Gastrocnemius medialis (tissue), 4 donors: ENCODE measurements at places on chromosomes 5 and 9. TPM values are rescaled to one million over a fixed set of nuclear protein-coding genes. Genes with fewer than 3 reads are reported as not detected.
A peak's percentile ranks its signal among the peaks of the same experiment; 100 is the strongest.

- DNase-seq: no peak
Measured at GRCh38 chr5:130689831-130690230, 475.2 kb downstream of the HINT1 start.

- no peak for DNase-seq
Measured at GRCh38 chr5:13278148-13278547, 666.3 kb downstream of the DNAH5 start.

DNA sequence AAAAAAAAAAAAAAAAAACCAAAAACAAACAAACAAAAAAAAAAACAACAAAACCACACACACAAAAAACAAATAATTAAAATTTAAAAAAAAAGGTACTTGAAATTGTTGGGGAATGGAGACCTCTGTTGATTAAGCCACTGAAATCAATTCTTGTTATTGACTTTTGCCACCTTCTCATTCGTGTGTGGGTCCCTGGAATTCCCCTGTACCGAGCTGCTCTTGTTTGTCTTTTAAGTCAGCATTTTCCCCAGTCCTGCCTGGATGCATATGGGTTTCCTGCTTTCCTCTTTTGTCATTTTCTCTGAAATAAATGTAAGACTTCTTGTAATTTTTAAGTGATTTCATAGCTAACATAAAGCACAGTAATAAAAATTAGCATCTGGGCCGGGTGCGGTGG lies 45.5 kb downstream of the GPBP1 start:
- DNase-seq: no peak

GRCh38 chr9:79257228-79257781 lies 314.5 kb upstream of the TLE4 start:
- DNase-seq: no peak

DNA sequence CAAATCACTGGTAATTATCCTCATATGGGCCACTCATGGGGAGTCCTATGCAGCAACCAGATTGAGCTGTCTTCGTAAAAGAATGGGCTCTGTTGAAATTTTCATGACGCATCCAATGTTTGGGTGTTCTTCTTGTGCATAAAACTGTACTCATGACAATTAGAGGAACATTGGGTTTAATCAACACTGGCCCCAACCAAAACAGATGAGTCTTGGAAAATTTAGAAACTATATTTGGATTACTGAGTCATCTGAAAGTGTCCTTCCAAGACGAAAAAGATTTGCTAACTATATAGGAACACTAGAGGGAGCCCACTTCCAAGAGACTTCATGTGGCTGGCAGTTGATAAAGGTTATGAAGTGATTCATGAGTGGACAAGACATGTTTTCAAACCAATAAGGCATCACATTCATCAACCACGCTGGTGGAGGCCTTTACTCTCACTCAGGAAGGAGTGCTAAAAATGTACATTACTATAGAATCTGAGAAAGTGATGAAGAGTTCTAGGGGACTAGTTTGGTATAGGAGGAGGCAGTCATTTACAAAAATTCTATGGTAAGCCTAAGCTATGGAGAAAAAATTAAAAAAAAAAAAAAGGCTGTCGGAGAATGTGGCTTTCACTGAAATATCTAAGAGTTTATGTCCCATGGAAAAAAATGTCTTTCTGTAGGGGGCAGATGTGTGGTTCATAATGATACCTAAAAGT lies 313.5 kb downstream of the PRDM9 start:
- no peak for DNase-seq

The SV2C gene
- not detected for total RNA-seq

- no peak for DNase-seq
Measured at GRCh38 chr5:54760182-54760935, 225.0 kb downstream of the ESM1 start.

The BARHL1 gene
- total RNA-seq: not detected

The LRRC19 gene
- not detected for total RNA-seq

- DNase-seq: peak; percentile 81
Measured at GRCh38 chr5:41835645-41836044, 34.6 kb downstream of the OXCT1 start.

- DNase-seq: no peak
Measured at GRCh38 chr5:72202331-72202825, 95.1 kb downstream of the MAP1B start.

DNA sequence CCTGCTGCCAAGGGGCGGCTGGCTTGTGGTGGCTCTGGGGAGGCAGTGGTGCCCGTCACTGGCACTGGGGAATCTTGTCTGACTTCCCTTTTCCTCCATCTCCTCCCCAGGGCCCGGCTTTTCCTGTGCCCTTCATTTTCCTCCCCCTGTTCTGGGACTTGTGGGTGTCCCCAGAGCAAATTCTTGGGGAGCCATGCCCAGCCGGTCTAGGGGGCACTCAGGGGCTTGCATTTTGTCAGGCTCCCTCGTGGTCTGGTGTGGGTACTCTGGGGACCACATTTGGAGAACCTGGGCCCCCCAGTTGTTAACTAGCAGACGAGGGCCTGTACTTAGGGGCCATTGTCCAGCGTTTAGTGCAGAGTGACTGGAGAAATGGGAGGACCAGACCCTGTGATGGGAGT lies 105.2 kb upstream of the IER5L start:
- peak; percentile 8 for DNase-seq

DNA sequence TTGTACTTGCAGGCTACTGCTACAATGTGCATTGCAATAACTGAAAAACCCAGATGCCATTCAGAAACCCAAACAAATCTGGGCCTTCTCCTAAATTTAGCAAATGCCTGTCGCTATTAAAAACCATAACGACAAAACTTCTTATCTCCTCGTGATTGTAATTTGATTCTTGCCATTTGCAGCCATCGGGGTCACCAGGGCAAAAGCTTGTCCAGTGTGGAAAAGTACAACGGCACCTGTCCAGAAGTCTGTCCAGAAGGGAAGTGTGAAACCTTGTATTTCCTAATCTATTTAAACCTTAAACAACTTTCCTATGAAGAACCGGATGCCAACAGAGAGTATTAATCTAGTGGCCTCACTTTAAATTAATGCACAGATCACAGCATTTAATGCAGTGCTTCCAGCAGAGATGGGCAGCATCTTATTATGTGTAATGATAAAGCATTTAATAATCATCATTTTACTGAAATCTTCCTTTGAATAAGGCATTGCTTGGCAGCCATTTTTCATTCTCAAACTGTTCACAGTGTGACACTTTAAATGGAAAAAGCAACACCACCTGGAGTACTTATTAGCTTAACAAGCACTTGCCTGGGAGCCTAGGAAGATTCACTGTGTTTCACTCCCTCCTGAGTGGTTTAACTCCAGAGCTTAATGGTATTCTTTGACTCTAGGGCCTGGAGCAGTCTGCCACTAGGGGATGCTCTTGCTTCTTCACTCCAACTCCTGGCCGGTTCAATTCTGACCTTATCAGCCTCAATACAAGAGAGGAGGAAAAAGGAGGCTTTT lies 4.9 kb upstream of the C7 start:
- DNase-seq: peak; percentile 33

The AJM1 gene
- 1.5 TPM for total RNA-seq

DNA sequence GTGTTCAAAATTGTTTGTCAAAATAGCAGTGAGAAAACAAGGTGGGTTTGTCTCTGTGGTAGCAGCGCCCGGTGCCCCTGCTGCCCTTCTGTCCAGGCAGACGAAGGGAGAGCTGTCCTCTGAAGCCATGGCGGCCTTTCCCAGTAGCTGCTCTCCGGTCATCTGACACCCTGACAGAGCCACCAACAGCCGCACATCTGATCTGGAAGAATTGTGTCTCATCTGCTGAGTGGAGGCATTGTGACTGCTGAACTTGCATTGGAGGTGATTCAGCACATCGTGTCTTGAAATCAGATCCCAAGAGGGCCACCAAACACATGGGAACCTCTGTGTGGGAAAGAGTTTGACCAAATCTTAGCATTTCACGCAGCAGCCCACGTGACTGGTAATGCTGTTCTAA lies 337.6 kb upstream of the IRX1 start:
- DNase-seq: no peak

GRCh38 chr5:87581661-87582060 lies 168.9 kb upstream of the CCNH start:
- DNase-seq: no peak

DNA sequence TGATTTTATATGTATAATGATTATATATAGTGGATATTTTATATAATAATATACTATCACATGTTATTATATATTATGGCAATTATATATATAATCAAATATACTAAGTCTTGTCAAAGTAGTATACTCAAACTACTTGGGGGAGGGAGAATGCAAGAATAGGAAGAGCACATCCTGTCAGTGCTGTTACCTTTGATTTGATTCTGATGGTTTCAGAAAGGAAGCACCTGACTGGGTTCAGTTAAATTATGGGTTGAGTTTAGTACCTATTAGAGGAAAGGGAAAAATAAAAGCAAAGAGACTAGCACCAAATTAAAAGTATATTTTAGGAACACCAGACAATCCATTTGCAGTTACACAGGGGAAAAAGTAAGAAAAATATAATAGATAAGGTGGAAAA lies 107.6 kb downstream of the GRIA1 start:
- DNase-seq: no peak

GRCh38 chr9:34592895-34593601 lies 3.5 kb upstream of the CNTFR start:
- peak; percentile 85 for DNase-seq

DNA sequence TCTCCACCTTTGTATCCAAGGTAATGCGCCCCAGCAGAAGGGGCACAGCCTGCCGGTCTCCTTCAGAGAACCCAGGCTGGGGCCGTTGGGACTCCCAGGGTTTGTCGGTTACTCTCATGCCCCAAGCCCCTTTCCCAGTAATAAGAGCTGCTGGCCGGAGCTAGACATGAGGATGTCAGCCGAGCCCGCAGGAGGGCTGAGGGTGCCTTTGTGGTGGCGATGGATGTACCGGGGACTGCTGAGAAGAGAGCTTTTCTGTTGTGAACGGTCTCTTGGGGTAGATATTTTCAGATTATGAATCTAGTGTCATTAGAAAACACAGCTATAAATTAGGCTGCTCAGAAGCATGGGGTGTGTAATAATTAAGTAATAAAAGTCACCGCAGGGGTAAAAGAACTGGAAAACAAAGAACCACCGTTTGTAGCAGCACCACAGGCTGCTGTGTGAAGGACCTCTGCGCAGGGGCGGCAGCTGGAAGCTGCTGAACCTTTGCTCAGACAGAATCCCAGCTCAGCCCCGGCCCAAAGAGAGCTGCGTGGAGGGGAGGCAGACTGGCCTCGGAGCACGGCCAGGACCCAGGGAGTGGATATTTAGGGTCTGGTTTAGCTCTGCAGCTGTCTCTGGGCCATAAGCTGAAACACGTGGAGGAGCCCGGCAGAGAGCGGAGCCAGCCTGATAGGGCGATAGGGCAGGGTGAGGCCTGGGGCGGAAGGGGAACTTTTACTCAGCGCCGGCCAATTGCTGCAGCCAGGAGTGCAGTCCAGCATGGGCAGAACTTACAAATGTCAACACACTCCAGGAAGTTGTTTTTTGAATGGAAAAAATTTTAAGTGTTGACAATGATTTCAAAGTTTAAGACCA lies 50.5 kb upstream of the BARHL1 start:
- no peak for DNase-seq

DNA sequence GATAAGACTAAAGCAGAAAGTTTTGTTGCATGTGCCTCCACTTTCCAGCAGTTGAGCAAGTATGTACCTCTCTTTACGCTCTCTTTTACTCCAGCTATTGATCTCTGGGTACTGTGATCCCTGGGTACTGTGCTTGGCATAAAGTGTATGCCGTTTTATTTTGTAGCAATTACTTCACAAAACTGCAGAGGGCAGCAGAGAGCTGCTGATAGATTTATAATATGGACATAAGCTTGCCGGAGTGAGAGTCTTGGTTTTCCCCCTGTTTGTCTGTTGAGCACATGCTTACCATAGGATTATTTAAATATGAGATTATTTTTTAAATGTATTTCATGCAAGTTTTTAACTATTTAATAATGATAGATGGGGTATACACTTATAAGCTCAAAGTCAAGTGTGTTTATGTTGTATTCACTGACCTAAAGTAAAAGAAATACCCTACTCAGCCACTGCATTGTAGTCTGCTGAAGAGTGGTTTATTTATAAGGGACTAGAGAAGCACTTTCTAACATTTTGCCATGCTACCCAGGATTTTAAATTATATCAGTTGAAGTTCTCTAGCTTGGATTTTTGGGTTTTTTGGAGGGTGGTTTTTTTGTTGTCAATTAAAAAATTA lies 13.0 kb downstream of the TTC1 start:
- no peak for DNase-seq

GRCh38 chr9:74760031-74760700 lies 127.6 kb downstream of the TRPM6 start:
- DNase-seq: no peak

GRCh38 chr5:6545770-6546690 lies 86.8 kb downstream of the NSUN2 start:
- DNase-seq: peak; percentile 47

The MYOT gene
- 801 TPM for total RNA-seq

The FCN1 gene
- total RNA-seq: 0.66 TPM

The TMEM174 gene
- total RNA-seq: not detected

GRCh38 chr5:114648940-114649339 lies 287.1 kb downstream of the KCNN2 start:
- no peak for DNase-seq

The PFN3 gene
- not detected for total RNA-seq

The RMI1 gene
- total RNA-seq: 3.5 TPM

The IL33 gene
- total RNA-seq: 1.8 TPM

GRCh38 chr5:168332042-168332441 lies 40.6 kb downstream of the WWC1 start:
- DNase-seq: no peak

DNA sequence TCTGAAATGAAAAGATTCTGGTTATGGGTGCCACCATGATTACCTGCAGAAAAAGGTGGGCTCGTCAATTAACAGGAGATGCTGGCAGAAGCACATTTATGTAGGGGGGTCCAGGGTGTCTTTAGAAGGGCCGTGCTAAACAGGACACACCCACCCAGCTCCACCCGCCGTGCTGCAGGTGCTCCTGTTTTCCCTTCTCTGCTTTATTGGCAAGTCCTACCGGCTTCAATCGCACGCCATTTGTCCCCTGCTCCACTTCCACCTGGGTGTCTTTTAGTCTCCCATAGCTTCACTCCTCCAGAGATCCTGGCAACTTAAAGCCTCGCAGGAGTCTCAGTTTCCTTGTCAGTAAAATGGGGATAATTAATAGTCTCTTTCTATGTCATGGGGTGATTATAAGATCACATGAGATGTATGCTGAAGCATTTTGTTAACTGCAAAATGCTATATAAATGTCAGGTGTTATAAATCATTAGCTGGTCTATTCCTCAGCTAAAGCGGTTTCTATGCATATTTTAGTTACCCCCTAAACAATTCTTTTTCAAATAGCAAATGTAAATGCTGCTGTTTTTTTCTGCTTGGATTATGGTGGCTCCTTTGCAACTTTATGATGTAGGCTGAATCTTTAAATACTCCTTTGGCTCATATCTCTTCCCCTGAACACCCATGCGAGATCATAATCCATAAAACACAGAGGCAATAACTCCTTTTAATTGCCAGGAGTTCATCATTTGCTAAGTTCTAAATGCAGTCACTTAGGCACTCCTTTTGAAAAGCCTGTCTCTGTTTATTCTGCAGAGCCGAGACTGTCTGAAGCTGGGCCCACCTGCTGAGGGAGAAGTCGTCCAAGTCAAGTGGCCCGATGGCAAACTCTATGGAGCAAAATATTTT lies 406.9 kb downstream of the KDM4C start:
- no peak for DNase-seq

- no peak for DNase-seq
Measured at GRCh38 chr5:128271859-128272464, 188.4 kb downstream of the SLC12A2 start.

- DNase-seq: no peak
Measured at GRCh38 chr9:85001925-85002324, 332.4 kb downstream of the NTRK2 start.

- no peak for DNase-seq
Measured at GRCh38 chr9:129242191-129242941, 64.3 kb upstream of the IER5L start.

The CYLC2 gene
- total RNA-seq: not detected

The ZDHHC11B gene
- 0.39 TPM for total RNA-seq

The SPINK6 gene
- not detected for total RNA-seq

GRCh38 chr9:129014608-129015007 lies 13.5 kb downstream of the SH3GLB2 start:
- no peak for DNase-seq
